ENCODE measurements at places on chromosomes 12 and 14.

- DNase-seq, result no peak
Observed at GRCh38 chr14:61140872-61141271, 140.3 kb downstream of the TMEM30B start.

DNA sequence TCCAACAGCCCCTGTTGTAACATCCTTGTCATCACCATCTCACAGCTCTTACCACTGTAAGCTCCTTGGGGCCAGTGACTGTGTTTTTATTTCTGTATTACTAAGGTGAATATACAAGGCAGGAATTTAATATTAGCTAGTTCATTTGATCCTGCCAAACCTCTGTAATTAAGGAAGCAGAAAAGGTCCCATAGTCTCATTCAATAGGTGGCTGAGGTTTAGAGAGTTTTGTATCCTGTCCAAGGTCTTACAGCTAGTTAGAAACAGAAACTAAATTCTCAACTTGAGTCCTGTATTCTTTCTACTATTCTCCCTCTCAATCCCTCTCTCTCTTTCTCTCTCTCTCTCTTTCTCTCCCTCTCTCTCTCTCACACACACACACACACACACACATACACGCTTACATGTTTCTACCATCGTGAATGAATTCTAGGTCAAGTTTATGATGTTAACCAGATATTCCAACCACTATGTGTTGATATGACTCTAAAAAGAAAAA is 543 bp upstream of the GLIPR1 start:
- no peak for DNase-seq

- no peak for DNase-seq
Observed at GRCh38 chr14:62670526-62670925, 374.7 kb downstream of the KCNH5 start.

GRCh38 chr14:93065272-93065730 is 50.4 kb downstream of the ITPK1 start:
- DNase-seq, result no peak

DNA sequence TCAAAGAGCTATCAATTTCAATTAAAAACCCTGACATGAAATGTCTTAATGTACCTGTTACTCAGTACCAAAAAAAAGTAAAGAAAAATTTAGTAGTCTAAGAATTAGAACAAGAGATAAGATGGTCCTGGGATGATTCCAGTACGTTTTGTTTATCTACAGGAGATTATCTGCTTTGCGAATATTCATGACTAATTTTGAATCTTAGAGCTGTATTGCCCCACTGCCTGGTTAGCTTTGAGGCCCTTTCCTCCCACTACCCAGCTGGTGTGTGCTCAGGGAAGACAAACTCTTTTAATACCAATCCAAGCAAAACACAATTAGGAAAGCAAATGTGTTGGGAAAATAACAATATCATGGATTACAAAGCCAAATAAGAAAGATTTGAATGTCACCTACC is 263.5 kb downstream of the FOXG1 start:
- no peak for DNase-seq

- no peak for DNase-seq
Observed at GRCh38 chr12:120394483-120395367, 25.8 kb upstream of the MSI1 start.

DNA sequence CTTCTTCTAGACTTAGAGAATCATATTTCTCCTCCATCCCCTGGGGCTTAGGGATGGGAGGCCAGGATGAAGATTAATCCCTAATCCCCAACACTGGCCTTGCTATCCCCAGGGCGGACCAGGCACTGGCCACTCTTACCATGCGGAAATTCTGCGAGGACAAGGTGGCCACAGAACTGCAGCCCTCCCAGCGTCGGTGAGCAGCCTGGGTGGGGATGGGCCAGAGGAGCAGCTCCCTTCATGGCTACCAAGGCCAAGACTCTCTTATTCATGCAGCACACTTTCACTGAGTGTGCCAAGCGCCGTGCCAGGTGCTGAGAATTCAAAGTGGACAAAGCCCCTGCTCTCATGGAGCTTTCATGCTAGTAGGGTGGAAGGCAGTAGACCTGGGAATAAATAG is 7.0 kb downstream of the TNS2 start:
- DNase-seq, result no peak

DNA sequence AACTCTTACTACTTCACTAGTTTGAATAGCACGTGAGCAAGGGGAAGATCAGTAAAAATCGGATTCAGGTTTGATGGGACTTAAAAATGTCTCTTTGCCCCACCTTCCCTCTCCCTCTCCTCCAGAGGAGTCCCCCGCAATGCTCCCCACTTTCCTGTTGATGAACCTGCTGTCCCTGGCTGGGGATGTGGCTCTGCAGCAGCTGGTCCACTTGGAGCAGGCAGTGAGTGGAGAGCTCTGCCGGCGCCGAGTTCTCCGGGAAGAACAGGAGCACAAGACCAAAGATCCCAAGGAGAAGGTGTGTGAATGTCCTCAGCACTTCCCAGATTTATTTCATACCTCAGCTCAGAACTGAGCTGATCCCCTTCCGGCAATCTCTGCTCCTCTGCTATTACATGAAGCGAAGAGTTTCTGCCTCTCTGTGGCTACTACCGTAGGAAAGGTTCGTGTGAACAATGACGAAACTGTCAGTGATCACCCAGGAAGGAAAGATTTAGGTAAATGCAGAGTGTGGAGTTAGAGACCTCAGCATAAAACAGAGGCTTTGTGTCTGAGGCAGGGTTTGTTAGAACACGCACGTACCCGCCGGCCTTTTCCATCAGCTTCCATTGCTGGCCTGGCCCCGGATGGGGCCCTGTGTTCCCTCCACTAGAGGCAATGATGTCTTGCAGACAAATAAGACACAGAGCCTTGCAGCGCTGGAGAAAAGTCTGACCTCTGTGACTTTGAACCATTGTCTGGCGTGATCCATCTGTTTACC is 7.4 kb upstream of the GAPDH start:
- no peak for DNase-seq

GRCh38 chr14:78933948-78934524 is 763.9 kb downstream of the NRXN3 start:
- DNase-seq, result no peak

GRCh38 chr12:10867381-10867780 is 16.7 kb downstream of the PRH1 start:
- no peak for DNase-seq

All from activated T-cell treated with anti-CD3 and anti-CD28 coated beads, Interleukin-2, amount 50 U/mL, for 48 hours (primary cell).